GM20000 (cell line): ENCODE measurements at places on chromosomes 12 and 14.

GRCh38 chr14:59836116-59836515 lies 34.5 kb downstream of the RTN1 start:
- DNase-seq = no peak

DNA sequence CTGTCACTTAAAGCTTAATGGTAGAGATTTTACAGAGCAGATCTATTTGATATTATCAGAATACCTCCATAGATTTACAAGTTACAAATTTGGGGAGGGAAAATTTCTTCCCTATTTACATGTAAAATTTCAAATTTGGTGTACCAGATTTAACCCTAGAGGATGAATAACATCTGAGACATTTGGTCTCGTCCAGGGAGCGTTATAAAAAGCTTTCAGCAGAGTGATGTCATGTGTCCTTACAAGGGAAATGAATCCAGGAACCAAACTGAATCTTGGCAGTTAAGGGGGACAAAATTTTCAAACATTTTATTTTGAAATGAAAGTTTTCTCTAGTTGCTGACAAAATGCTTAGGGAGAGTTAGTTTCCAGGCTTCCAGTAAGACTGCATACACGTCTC lies 4.5 kb upstream of the CDK17 start:
- DNase-seq = no peak

GRCh38 chr14:88496414-88496813 lies 58.4 kb downstream of the PTPN21 start:
- DNase-seq = no peak

- DNase-seq = no peak
These were observed 389.2 kb downstream of the RAD51B start for GRCh38 chr14:68208626-68209317.

DNA sequence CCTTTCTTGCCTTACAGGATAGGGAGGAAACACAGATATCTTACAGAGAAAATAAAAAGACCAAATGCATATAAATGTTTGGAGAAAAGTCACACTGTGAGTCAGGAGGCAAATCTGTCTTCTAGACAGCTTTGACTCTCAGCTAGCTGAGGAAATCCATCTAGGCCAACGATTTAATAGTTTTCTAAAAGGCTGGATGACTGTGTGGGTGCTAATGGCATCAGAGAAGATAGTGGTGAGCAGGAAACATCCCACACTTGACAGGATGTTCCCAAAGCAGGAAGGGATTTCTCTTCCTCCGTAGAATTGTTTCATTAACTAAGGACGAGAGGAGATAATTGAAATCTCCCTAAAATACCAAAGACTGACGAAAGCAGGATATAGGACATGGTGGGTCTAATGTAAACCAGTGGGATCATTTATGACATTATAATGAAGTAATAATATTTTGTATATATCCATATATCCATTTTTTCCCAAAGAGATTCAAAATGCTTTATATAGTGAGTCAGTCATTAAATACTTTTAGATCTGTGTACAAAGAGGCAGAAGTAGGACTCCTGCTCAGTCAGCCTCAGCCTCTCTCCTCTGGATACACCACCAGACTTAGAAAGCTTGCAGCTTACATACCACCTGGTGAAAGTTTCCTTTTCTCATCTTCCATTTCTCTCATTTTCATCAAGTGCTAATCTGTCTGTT lies 44.3 kb upstream of the PSMA6 start:
- no peak for DNase-seq

- DNase-seq = no peak
These were observed 67.9 kb upstream of the ATF1 start for GRCh38 chr12:50695961-50696360.

GRCh38 chr12:66345956-66346355 lies 43.7 kb downstream of the HELB start:
- DNase-seq = no peak

DNA sequence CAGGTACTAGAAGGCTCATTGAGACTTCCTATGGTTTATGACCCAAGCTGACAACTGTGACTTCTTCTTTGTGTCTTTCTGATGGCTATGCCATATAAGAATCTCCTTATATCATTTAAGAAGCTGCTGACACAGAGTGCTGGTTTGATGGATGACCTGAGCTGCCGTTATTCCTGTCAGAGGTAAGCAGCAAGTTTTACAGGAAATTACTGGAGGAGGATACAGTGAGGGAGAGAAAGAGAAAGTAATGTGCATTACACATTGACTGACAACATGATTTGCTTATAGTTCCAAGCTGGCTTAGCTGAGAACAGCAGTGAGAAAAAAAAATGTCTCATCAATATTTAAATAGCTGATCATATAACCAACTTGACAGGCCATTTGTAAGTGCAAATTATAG lies 981.4 kb downstream of the FSCB start:
- no peak for DNase-seq

DNA sequence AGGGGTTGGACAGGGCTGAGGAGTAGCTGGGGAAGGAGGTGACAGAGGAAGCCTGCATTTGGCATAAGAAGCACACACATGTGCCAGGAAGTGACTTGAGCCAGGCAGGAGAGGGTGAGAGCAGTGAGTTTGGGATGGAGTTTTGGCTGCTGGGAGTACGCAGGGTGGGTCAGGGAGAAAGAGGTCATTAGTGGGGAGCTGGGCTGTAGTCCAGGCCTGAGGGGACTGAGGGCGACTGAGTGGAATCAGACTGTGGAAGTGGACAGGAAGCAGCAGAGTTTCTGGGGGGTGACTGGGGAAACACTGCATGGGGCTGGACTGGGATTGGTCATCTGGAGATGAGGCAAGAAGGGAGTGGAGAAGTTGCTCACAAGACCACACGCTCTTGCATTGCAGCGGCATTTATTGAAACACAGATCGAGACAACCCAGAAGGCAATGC lies 7.6 kb downstream of the KRT85 start:
- DNase-seq = no peak
